ENCODE measurements at places on chromosomes 4 and X.

GRCh38 chr4:13548059-13548983, 4.0 kb upstream of the NKX3-2 start:
- DNase-seq: peak; percentile 11

GRCh38 chr4:138646383-138646782, 369.2 kb upstream of the NOCT start:
- DNase-seq: no peak

DNA sequence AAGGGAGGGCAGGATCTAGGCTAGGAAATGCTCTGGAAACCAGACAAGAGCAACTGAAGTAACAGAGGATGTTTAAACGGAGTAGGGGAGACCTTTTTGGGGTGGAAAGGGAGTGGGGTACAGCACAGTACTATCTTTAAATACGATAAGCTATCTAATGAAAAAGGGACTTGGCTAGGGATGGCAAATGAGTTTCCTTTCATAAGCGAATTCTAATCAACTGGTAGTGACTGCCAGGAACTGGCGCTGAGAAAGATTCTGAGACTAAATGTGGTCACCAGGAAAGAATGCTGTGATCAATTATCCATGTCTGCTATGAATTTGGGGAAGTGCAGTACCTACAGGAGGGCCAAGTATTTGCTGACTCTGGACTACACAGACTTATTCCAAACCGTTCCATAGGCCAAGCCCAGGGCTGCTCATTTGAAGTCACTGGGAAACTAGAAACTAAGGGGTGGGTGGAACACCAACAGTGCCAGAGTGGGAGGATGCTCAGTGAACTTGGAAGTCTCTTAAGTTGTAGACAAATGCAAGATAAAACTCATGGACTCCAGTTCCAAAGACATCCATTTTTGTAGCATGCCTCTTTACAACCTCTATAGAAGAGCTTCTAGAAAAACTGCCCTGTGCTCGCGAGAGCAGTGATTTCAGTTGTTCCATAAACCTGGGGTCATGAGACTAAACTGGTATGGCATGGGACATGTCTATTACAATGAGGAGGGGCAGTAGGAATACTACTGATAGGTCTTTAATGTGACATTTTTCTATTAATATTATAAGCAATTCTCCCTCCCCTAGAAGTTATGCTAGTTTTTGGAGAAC, 2.0 kb downstream of the TRAPPC2 start:
- DNase-seq: no peak

- no peak for DNase-seq
Observed at GRCh38 chr4:139018501-139018900, 2.9 kb downstream of the NOCT start.

DNA sequence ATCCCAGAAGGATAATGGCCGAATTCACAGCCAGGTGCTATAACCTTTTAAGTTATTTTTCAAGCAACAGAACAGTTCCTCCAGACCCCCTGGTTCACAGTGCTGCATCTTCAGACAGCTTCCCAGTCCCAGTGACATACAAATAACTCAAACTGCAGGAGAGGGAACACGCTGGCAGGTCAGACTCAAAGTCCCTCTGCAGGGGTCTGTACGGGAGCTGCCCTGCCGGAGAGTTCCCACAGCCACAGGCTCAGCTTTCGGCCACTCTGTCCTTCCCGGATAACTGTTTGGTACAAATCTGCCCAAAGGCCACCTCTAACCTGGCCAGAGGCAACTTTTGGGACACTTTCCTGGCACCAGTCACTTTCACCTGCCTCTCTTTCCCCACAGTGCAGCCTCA, 230.2 kb downstream of the AFAP1 start:
- DNase-seq: no peak

- peak; percentile 70 for DNase-seq
Observed at GRCh38 chr4:38610966-38611431, 53.0 kb upstream of the KLF3 start.

DNA sequence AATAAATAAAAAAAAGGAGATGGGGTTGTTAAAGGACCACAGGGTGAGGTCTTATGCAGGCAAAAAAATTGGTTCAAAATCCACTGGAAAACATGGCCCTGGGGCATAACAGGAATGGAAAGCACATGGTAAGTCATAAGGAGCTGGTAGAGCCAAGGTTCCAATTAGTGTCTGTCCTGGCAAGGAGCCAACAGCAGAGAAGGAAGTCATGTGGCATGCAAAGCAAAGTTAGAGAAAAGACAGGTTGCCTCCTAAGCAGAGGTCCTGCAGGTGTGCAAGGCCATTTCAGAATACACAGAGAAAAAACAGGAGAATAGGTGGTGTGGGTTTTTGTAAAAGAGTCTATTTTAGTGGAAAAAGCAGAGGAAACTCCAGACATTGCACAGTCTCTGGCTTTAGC, 1881.7 kb downstream of the ARAP2 start:
- no peak for DNase-seq
